ENCODE measurements at places on chromosomes 6 and 20. TPM values are rescaled to one million over a fixed set of nuclear protein-coding genes. Genes with fewer than 3 reads are reported as not detected.

The BLOC1S5 gene
- polyA plus RNA-seq = 12.7 TPM

DNA sequence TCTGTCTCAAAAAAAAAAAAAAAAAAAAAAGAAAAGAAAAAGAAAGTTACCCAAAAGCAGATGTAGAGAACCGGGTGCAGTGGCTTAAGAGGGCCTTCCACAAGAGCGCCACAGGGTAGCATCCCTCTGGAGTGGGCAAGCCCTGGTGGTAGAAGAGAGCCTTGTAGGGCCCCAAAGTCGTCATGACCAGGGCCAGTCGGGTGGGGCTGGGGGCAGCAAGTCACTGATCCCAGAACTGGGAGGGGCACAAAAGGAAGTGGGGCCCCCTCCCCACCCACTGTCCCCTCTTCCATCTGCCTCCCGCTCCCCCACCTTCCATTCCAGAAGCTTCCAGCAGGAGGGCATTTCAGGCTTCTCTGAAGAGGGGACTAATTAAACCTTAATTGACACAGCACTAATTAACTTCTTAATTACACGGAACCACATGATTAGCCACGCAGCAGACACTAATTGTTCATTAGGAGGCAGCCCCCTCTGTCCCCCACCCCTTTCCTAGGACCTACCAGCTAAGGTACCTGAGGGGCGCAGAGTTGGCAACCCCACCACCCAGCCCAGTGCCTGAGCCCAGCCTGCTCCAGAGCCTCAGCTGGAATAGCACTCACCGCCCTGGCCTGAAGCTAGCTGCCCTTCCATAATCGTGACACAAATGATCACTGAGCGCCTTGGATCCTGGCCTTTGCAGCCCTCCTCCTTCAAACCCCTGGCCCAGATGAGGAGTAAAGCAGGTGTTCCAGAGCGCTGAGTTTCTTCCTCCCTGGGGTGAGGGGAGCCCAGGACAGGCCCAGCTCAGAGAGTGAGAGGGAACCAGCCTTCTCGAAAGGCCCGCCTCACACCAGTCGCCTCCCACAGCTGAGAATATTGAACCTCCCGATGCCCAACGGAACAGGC, 34.8 kb downstream of the MDFI start:
- DNase-seq = no peak

DNA sequence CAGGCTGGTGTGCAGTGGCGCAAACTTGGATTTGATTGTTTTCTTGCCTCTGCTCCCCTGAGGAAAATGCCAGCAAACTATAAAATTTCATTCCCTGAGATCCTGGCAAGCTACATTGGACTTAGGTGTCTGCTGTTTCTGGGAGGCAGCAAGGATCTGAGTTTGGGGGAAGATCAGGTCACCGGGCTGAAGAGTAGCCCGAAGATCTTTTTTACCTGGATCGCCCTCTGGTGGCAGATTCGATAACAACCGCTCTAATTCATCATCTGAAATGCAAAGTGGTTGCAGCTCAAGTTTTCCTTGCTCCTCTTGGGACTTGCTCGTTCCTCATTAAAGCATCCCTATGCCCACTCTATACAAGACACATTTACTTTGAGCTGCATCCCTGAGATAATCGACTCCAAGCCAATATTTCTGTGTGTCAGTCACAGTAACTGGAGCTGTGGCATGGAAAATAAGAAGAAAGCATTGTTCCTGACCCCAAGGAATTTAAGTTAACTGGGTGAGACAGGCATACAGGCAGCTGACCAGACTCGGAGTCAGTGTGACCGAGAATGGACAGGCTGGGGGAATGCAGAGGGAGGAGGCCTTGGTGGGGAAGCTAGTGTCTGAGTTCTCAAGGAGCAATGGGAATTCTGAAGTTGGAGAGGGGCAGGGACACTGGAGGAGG, 131.8 kb upstream of the PROKR2 start:
- peak; percentile 29 for DNase-seq

DNA sequence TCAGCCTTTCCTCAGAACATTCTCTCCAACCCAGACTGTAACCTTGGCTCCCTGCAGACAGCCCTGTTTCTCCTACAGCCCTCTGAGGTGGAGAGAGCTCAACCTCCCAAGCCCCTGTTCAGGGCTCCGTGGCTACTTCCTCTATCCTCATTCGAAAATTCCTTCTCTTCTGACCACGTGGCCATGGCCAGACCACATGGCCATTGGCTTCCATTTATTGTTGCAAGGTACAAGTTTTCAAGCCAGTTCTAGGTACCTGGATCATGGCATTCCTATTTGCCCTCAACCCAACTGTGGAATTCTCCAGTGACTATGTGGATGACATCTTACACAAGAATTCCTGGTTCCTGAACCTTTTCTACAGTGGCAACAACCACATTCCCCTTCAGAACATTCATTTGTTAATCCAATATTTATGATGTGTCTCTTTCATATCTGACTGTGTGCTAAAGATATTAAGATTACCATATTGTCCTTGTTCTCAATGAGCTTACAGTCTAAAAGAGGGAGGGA, 161.9 kb downstream of the GMPR start:
- DNase-seq = no peak

GRCh38 chr6:14459315-14459714, 341.7 kb downstream of the CD83 start:
- DNase-seq = no peak
